ENCODE measurements at places on chromosomes 3 and 15. TPM values are rescaled to one million over a fixed set of nuclear protein-coding genes. Genes with fewer than 3 reads are reported as not detected.

The LOXL1 gene
- total RNA-seq: 35.6 TPM

The C15orf40 gene
- 7.5 TPM for total RNA-seq

The RAD51 gene
- 2.0 TPM for total RNA-seq

The CYP1A2 gene
- total RNA-seq: not detected

The WNT7A gene
- 0.28 TPM for total RNA-seq

The PCLAF gene
- 21.2 TPM for total RNA-seq

The ADAMTS17 gene
- total RNA-seq: 2.7 TPM

The ZNF662 gene
- not detected for total RNA-seq

The CHL1 gene
- total RNA-seq: 0.20 TPM
